ENCODE measurements at places on chromosomes 11 and 22. TPM values are rescaled to one million over a fixed set of nuclear protein-coding genes. Genes with fewer than 3 reads are reported as not detected.

Gene CFAP300
- 0.72 TPM for total RNA-seq

Gene TMEM121B
- 0.06 TPM for total RNA-seq

Gene KCNC1
- total RNA-seq, result not detected

Gene TBX10
- not detected for total RNA-seq

Gene HDHD5
- total RNA-seq, result 76.2 TPM

Gene BEST1
- 0.12 TPM for total RNA-seq

Gene AMOTL1
- total RNA-seq, result 26.0 TPM

Gene FKBP2
- 72.6 TPM for total RNA-seq

Gene SPA17
- total RNA-seq, result 28.1 TPM

Gene FAM118A
- total RNA-seq, result 11.4 TPM

Gene LARGE2
- total RNA-seq, result 2.5 TPM

Gene POLR2L
- total RNA-seq, result 213 TPM

Gene HEPHL1
- not detected for total RNA-seq

Gene TECTA
- 0.23 TPM for total RNA-seq

Gene MS4A6A
- total RNA-seq, result not detected

Gene OVCH2
- not detected for total RNA-seq

Gene FAM180B
- not detected for total RNA-seq

Gene PAMR1
- 0.22 TPM for total RNA-seq

Gene KRTAP5-9
- not detected for total RNA-seq

Gene OOSP4A
- total RNA-seq, result not detected

Gene SMIM35
- not detected for total RNA-seq

Gene GGTLC2
- total RNA-seq, result not detected

Gene OR5P2
- not detected for total RNA-seq

Gene CDCA5
- 45.4 TPM for total RNA-seq

Gene SLC35F2
- total RNA-seq, result 41.2 TPM

Gene IL17REL
- not detected for total RNA-seq

Gene CHEK1
- 43.2 TPM for total RNA-seq

Gene SAA4
- 0.22 TPM for total RNA-seq

Gene C11orf65
- total RNA-seq, result 0.81 TPM

Gene OR5M3
- not detected for total RNA-seq

Gene MIOX
- not detected for total RNA-seq

Gene MRGPRE
- total RNA-seq, result not detected

Gene CCDC116
- 0.29 TPM for total RNA-seq

Gene MCAM
- total RNA-seq, result 660 TPM

Gene SGSM1
- not detected for total RNA-seq

Gene CD3E
- total RNA-seq, result not detected

Gene FADS2
- total RNA-seq, result 442 TPM

Gene VSIG10L2
- not detected for total RNA-seq

Gene RPS19BP1
- total RNA-seq, result 197 TPM

Gene IGF2
- 11.7 TPM for total RNA-seq

Gene EFCAB6
- 0.23 TPM for total RNA-seq

Gene MYBPC3
- total RNA-seq, result not detected

Gene C11orf42
- total RNA-seq, result not detected

Gene OR52I1
- total RNA-seq, result not detected

Gene SCO2
- not detected for total RNA-seq

Gene MUC6
- total RNA-seq, result not detected

Gene HORMAD2
- total RNA-seq, result not detected

Gene MS4A3
- not detected for total RNA-seq

Gene MPPED1
- total RNA-seq, result not detected

Gene NNMT
- total RNA-seq, result 1,529 TPM

Measured in epithelial cell of proximal tubule (primary cell).